COR-L47 (cell line): ENCODE measurements at places on chromosomes 2 and 18.
A peak's percentile ranks its signal among the peaks of the same experiment; 100 is the strongest.

- no peak for DNase-seq
Measured at GRCh38 chr2:20164734-20165478, 60.0 kb downstream of the SDC1 start.

DNA sequence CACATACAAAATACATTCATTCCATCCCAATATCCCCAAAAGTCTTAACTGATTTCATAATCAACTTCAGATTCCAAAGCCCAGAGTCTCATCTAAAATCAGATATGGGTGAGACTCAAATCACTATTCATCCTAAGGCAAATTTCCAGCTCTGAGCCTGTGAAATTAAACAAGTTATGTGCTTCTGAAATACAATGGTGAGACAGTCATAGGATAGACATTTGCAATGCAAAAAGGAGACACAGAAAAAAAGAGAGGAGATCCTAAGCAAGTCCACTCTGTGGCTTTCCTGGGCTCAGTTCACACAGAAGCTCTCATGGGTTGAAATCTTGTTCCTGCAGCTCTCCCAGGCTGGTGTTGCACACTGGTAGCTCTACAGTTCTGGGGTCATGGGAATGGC lies 18.3 kb downstream of the ZNF892 start:
- no peak for DNase-seq

- DNase-seq, result no peak
Measured at GRCh38 chr18:77105680-77106079, 26.9 kb downstream of the MBP start.

DNA sequence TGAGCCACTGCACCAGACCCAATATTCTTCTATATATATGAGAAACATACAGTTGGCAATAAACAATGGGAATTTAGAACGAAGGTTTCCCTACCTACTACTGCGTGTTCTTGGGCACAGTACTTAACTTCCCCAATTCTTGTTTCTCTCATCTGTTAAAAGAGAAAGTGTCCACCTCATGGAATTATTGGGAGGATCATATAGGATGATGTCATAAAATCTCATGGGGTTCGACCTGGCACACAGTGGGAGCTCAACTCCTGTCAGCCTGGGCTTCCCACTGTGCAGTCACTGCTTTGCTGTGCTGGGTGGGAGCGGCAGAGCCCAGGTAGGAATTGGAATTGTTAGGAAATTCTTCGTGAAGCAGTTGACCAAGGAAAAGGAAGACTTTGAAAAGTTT lies 203.3 kb downstream of the SH3BP4 start:
- no peak for DNase-seq

DNA sequence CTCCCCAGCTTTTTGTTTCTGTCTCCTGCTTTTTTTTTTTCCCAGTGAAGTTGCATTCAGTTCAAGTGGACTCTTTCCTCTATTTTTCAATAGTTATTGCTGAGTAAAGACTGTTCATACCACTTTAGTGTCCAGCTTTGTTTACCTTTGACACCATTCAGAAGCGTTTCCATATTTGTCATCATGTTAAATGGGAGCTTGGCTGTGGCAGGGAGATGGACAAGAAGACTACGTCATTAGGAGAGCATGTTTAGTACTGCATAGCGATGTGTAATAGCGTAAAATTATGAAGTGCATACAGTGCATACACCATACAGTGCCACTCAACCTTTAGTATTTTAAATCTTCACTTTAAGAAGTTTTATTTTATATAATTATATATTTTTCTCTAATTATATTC lies 655.9 kb downstream of the DCC start:
- DNase-seq, result no peak

DNA sequence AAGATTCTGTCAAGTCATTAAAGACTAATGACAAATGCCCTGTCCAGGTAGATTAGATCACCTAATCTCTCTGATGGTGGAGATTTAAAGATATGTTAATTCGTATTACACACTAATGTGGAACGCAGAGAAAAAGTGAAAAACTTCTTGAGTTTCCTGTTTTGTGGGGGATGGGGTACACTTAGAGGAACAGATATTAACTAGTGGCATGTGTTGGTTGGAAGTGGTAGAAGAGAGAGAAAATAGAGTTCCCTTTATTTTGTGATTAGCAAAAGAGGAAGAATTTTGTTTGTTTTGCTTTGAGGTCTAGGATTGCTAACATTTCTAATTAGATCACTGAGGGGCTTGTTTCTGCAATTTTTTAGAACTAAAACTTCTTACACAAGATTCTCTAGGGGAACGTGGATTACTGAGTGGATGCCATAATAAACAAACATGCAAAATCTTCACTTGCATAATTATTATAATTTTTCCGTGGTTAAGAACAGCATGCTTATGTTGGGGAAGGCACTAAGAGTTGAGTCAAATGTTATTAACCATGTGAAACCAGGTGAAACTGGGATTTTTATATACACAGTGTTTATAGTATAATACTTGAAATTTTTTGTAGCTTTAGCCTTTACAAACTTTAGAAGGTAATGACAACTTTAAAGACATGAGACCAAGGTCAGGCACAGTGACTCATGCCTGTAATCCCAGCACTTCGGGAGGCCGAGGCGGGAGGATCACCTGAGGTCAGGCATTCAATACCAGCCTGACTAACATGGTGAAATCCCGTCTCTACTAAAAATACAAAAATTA lies 97.4 kb upstream of the STK17B start:
- DNase-seq, result no peak

GRCh38 chr2:216770717-216771116 lies 75.4 kb upstream of the IGFBP5 start:
- DNase-seq, result no peak

DNA sequence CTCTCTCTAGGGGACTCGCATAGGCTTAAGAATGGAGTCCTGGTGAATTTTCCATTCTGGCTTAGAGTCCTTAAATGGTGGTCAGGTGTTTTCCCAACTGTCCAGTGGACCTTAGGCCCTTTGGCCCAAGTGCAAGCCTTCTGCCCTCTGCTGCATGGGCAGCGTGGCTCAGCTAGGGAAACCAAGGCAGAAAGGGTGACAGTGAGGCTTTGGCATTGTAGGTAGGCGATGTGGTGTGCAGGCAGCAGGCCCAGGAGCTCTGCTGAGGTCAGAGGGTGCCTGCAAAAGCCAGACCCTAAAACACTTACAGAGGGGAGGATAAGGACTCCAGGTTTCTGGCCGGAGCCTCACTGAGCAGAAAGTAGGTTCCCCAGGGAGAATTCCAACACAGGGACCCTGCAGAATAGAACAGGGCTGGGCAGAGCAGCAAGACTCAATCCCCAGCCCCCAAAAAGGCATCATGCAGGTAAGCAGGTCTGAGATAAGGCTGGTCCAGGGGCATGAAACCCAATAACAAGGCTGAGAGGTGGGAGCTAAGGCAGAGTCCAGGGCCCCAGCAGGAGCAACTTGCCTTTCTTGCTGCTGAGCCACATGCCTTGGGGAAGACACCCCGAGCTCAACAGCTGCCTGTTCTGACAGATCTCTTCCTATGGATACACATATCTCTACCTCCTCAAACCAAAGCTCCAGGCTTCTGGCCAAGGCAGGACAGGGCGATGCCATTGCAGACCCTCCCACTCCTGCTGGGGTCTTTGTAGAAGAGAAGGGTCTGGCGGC lies 199.7 kb downstream of the TNS1 start:
- DNase-seq, result no peak

- DNase-seq, result no peak
Measured at GRCh38 chr2:6297238-6297637, 568.5 kb downstream of the CMPK2 start.

DNA sequence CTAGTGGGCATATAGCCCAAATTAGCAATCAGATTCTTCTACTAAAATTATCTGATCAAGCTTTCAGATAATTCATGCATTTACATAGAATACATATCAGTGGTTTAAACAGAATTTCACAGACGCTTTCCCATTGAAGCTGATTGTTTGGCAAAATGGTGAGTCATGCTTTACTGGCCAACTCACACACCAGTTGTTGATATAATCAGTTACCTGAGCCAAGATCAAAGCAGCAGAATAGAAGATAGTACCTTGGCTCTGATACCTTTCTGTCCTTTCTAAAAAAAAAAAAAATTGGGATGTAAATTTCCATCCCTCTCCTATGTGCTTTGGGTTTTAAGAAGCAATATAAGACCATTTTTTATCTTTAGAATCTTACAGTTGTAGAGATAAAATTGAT lies 178.0 kb downstream of the MCFD2 start:
- peak; percentile 31 for DNase-seq
